ENCODE measurements at places on chromosomes 4 and X.

DNA sequence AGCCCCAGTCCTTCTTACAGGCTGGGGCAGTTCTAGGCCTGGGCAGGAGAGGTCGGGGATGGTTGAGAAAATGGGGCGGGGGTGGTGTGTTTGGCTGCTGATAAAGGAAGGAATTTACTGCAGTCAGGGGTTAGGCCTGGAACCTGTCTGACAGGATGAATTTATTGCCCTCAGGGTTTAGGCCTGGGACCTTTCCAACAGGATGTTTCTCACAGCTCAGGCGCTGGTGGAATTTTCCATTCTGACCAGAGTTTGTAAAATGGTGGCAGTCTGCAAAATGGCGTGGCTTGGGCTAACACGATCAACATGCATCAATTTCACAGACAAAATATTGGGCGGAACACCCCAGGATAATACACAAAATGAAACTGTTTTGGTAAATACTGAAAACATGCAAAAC is 83.5 kb upstream of the SPIN4 start:
- DNase-seq = no peak

DNA sequence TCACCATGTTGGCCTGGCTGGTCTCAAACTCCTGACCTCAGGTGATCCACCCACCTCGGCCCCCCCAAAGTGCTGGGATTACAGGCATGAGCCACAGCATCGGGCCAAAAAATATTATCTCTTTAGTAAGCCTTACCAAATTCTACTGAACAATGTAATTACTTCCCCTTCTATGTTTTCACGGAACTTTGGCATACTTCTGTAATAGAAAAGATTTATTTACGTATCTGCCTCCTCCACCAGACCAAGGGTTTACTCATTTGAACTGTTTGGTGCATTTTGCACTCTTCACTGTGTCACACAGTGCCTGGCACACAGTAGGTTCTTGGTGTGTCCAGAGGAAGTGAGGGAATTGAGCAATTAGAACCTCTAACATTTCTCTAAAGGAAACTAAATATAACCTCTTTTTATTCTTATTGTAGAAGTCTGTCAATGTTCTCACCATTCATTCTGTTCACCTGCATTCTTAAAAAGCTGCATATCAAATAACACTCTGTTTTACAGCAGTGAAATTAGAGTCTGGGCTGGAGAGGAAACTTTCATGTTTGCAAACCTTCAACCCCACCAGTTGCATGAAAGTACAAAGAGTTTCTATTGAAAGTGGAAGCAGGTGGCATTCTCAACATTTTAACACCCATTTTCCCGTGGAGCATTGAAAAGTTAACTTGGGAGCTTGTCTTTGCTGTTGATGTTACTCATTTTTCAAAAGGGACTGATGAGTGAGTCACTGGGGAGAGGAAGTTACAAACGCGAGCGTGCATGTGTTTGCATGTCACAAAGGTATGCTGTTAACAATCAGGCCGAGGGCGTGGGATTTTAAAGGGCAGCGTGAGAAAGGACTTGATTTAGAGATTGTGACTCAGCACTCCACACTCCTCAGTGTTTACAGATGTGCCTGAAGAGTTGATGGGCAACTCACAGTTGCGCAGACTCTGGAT is 314.1 kb downstream of the STK32B start:
- DNase-seq = no peak

- DNase-seq = no peak
Observed at GRCh38 chrX:147741776-147742175, 169.9 kb upstream of the FMR1 start.

- DNase-seq = no peak
Observed at GRCh38 chrX:7201496-7201895, 53.5 kb upstream of the PUDP start.

GRCh38 chrX:149205937-149206336 is 299.2 kb downstream of the IDS start:
- no peak for DNase-seq

Measured in stimulated activated CD4-positive, alpha-beta T cell treated with anti-CD3 and anti-CD28 coated beads, Interleukin-1b, Interleukin-23, amount 100 ng/mL, for 4 hours (primary cell).